ENCODE measurements at places on chromosomes 6 and 20.

- no peak for DNase-seq
Measured at GRCh38 chr6:36079601-36080000, 50.7 kb upstream of the MAPK13 start.

- DNase-seq, result no peak
Measured at GRCh38 chr6:21628160-21628559, 34.6 kb downstream of the SOX4 start.

DNA sequence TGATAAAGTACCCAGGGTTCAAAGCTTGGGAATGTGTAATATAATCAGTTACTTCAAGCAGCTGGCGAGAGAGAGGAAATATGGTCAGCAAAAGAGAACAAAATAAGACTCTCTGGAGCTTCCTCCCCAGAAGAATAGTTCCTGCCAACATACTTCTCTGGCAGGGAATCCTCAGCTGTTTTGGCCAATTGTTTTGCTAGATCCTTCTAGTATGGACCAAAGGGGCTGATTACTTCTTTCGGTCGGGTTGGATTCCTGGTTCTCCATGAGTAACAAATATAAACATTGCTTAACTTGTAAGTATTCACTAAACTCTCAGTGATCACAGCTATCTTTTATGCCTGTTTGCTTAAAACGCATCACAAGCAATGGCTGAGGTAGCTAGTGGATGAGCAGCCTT is 31.4 kb upstream of the FBXO9 start:
- no peak for DNase-seq

- no peak for DNase-seq
Measured at GRCh38 chr6:99338188-99338587, 11.3 kb downstream of the FAXC start.

DNA sequence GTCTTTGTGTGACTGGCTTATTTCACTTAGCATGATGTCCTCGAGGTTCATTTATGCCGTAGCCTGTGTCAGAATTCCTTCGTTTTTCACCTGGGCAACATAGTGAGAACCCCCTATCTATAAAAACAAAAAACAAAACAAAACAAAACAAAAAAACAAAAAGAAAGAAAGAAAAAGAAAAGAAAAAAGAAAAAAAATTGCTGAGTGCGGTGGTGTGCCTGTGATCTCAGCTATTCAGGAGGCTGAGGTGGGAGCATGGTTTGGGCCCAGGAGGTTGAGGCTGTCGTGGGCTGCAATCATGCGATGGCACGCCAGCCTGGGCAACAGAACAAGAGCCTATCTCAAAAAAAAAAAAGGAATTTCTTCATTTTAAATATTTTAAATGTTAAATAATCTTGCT is 38.4 kb downstream of the VEGFA start:
- DNase-seq, result no peak

DNA sequence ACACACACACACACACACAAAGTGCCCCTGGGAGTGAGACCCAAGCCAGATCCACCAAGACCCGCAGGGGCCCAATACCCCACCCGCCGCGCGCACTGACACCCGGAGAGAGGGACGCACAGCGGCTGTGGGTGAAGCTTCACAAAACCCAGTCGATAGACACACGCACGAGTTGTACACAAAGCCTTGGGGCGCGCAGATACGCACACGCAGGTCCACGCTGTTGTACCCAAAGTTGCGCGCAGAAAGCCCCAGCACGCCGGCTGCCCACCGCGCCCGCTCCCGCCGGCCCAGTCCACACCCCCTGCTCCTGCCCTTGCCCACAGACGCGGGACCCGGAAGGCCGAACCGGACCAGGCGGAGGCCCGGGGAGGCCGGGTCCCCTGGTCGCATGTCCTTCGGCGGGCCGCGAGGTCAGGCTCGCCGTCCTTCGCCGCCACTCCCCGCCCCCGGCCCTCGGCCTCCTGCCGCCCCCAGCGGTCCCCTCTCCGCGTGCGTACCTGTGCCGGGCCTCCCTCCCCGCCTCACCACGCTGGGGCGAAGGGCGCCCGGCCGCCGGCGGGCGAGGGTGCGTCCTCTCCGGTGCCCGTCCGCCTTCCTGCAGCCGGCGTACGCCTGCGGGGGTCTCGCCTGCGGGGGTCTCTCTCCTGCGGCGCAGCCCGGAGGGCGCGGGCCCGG is at the start of gene TMEM74B:
TSS of gene TMEM74B (minus strand) at position 344 of the 678 bp plus-strand sequence. CDS start 1,180 bp downstream, outside the sequence.
- no peak for DNase-seq

- DNase-seq, result peak; percentile 35
Measured at GRCh38 chr6:136927292-136927691, 5.2 kb downstream of the SLC35D3 start.

DNA sequence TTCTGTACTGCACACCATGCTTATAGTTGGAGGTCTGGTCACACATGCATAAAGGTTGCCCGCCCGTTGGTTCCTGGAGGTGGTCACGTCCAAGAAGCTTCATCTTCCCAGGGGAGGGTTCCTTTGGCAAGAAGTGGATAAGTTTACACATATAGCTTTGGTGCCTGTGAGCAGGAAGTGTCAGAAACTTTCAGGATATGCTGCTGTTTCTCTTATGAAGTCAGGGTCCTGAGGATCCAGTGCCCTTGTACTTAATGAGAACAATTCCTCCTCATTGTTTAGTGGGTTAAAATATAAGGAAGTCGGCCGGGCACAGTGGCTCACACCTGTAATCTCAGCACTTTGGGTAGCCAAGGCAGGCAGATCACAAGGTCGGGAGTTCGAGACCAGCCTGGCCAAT is 115.5 kb upstream of the DUSP22 start:
- DNase-seq, result no peak

DNA sequence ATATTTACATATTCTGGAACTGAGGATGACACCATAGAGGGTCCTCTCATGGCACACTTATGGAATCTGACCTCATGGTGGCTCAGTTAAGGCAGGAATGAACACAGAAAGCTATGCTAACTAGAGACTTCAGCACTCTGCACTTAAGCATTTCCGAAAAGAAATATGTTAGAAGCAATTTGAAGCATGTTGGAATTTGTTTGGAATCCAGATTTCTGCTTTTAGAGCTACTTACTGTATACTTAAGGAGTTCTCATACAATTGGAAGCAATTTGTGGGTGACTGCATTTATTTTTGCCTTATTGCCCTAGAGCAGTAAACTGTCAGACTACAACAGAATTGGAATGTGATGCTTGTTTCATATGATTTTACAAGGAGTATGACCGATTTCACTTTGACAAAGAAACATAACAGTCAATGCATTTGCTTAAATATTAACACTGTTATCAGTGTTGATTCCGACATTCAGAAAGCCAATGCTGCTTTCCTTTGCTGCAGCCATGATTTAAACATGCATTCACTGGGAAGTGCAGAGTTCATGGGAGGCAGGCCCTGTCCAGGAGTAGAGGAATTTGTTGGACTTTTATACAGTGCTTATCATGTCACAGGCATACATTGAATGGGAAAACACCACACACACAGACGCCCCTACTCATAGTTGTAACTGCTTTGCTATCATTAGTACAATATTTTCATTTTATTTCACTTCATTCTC is 244.4 kb downstream of the SAMD5 start:
- no peak for DNase-seq

DNA sequence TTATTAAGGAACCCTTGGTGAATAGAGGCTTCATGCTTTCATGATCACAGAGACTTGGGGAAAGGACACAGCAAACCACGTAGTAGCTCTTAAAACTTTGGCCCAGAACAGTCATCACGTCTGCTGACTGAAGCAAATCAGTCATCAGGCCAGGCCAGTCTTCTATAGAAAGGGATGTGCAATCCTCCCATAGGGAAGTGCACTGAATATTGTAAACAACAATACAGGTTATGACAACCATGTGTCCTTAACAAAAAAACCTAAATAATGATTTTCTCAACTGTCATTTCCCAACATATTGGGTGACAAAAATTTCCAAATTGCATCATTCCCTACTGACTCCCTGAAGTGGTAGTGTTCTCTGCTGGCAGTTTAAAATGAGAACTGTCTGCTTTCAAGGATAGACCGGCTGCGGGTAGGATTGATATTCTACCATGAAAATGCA is 388.2 kb upstream of the CITED2 start:
- DNase-seq, result no peak

DNA sequence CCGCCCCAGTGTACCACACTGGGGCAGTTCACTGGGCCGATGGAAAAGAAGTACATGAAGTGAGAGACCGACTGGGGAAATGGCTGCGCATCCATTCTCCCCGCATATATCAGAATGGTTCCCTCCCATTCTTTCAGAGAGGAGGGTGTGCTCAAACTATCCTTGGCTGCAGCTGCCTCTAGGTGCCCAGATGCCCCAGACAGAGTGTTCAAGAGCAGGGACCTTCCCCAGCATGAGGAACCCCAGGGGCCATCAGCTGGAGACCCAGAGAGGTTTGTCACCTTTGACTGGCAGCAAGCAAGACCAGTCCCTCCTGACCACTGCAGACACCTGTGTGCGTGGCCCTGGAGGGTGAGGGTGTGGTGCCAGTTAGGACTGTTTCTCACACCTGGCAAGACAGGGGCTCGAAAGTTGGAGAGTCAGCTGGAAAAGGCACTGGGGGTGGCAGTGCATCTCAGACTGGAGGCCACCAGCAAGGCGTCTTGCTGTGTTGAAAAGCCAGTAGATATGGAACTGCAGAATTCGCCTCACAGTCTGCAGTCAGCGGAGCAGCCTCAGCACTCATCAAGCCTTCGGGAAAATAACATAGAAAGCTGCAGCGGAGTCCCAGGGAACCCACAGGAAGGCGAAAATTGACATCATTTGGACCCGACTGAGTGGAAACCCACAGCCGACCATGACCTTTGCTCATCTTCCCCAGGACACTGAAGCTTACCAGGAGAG is 76.7 kb downstream of the GPR6 start:
- DNase-seq, result no peak

GRCh38 chr6:54519161-54519560 is 210.9 kb downstream of the TINAG start:
- DNase-seq, result no peak

- no peak for DNase-seq
Measured at GRCh38 chr6:163054641-163055040, 326.9 kb downstream of the PACRG start.

DNA sequence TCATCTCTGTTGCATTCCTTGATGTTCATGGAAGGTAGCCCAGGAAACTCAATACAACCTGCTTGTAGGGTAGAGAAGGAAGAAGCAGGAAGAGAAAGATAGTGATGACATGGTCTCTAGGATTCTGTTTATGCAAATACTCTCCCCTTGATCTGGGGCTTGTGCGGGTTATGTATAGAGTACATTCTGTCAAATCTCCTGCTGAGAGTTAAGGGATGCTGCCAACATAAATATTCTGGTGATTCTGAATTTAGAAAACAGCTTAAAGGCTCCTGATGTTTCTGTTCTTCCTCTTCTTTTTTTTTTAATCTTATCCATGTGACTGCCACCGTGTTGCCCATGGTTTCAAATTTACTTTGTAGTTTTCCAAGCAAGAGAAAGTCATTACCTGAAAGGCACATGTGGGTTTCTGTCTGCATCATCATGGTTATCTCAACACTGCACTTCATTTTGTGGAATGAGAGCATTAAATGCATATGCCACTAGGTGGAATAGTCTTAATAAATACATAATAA is 150.6 kb downstream of the RPS12 start:
- DNase-seq, result no peak

DNA sequence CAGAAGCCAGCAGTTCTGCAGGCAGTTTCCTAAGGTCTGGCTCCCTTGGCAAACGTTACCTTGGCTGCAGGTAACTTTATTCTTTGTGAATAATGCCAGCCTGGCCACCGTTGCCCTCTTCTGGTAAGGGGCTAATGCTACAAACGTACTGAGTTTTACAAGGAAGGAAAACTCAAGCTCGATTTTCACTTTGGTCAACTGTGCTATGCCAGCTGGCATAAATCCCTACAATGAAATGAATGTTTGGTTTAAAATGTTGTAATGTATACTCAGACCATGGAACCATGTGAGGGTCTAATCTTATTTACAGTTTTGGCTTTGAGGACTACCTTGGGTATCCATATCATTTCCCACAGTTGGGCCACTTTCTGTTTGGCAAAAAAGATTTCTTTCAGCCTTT is 101.4 kb downstream of the SLX4IP start:
- DNase-seq, result no peak

GRCh38 chr6:159969921-159970320 is 1.0 kb downstream of the IGF2R start:
- DNase-seq, result no peak

- no peak for DNase-seq
Measured at GRCh38 chr6:168578036-168578435, 137.1 kb downstream of the SMOC2 start.

- DNase-seq, result no peak
Measured at GRCh38 chr6:9610620-9611415, 804.1 kb downstream of the TFAP2A start.

GRCh38 chr20:11748436-11748835 is 169.3 kb upstream of the BTBD3 start:
- DNase-seq, result no peak

- DNase-seq, result no peak
Measured at GRCh38 chr6:155248008-155249001, 15.5 kb upstream of the CLDN20 start.

GRCh38 chr20:45061244-45061643 is 39.7 kb downstream of the KCNS1 start:
- no peak for DNase-seq

DNA sequence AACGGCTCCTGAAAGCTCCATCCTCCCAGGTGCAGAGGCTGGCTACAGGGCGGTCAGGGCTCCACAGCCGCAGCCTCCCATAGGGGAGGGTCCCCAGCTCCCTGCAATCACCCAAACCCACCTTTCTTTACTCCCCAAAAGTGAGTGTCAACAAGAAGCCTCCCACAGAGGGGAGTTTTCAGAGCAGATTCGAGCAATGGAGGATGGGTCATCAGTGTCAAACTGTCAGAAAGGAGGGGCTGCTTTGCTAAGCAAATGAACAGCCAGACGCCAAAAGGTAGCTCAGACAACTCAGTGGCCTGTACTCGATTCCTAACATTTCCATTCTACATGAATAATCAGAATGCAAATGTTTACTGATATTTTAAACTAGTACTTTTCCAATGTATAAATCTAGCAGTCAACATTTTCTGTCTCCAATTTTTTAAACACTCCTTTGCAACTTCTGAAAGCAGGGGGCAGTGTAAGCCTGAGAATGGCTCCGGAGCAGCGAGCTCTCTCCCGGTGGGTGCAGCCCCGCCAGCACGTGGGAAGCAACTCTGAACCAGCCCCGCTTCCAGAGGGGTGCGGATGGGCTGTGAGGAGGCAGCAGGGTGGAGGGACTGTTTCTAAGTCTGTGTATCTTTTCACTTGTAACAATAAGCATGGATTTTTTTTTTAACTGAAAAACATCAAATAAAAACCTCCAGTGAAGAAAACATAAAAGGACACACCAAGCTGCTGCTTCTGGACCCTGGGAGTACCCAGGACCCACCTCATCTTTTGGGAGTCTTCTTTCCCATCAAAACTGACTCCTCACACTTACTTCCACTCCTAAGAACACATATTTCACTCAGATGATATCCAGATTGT is 54.9 kb downstream of the TAF4 start:
- DNase-seq, result peak; percentile 67

DNA sequence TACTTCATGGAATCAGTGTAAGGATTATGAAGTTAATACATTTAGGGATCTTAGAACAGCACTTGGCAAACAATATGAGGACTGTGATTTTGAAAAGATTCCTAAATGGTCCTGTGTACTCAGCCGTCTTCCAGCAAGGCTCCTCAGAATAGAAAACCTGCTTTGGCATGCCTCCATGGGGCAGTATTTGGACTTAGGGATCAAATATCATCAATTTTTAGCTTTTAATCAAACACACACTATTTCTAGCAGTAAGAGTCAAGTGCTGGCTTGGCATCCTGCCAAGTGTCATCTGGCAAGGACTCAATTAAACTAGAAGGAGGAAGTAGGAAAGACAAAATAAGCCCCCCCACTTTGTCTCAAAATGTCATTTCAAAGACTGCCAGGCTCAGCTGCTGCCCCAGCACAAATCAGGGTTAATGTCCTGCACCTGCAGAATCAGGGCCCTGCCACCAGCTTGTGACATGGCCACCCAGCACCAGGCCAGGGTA is 40.8 kb downstream of the IYD start:
- DNase-seq, result no peak

- no peak for DNase-seq
Measured at GRCh38 chr20:50244352-50245149, 53.9 kb downstream of the CEBPB start.

Measured in activated T-cell treated with anti-CD3 and anti-CD28 coated beads, Interleukin-2, amount 50 U/mL, for 24 hours (primary cell).